ENCODE measurements at places on chromosomes 13 and 19.

- no peak for DNase-seq
These were observed 4.1 kb downstream of the PGLYRP1 start for GRCh38 chr19:46018729-46019251.

DNA sequence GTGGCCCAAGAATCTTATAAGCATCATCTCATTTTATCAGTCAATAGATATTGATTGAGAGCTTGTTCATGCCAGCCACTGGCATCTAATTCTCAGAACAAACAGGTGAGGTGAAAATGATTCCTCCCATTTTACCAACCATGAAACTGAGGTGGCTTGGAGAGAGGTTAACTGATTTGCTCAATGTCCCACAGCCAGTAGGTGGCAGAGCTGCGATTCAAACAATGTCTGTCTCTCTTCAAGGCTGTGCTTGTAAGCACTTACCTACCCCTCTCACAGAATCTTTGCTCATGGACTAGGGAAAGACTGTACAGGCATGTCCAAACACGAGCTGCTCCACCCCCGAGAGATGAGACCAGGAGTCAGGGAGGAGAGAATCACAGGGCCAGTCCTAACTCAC, 21.5 kb upstream of the GSX1 start:
- DNase-seq, result no peak

GRCh38 chr19:17339088-17339741, 1.9 kb downstream of the GTPBP3 start:
- no peak for DNase-seq

DNA sequence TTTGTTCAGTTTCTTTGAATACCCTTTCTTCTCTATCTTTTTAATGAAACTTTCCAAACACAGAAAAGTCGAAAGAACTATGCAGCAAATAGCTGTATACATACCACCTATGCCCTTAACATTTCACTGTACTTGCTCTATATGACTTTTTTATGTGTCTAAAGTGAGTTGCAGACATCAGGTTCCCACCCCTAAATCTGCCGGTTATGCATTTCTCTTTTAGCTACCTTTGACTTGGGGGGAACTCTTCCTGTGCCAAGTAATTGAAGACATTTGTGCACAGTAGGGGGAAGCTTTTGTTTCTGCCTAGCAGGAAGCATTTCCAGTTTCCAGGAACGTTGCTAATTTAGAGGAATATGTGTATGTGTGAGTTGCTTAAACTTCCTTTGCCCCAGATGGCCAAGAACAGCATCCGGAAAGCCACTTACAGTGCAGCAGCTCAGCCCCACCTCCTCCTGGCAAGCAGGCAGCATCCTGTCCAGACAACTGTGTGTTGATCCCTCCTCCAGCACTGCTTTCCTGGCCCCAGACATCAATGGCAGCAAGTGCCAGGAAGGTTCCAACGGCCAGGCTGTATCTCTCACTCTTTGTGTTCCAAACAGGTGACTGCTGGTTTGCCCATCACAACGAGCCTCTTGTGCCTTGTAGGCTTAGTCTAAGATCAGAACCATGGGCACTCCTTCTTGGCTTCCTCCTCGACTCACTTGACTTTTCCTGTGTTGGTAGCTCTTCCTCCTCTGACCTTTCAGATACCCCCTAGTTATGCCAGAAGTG, 14.7 kb upstream of the GRAMD1A start:
- DNase-seq, result no peak

- no peak for DNase-seq
These were observed 1.1 kb downstream of the INSR start for GRCh38 chr19:7292950-7293761.

DNA sequence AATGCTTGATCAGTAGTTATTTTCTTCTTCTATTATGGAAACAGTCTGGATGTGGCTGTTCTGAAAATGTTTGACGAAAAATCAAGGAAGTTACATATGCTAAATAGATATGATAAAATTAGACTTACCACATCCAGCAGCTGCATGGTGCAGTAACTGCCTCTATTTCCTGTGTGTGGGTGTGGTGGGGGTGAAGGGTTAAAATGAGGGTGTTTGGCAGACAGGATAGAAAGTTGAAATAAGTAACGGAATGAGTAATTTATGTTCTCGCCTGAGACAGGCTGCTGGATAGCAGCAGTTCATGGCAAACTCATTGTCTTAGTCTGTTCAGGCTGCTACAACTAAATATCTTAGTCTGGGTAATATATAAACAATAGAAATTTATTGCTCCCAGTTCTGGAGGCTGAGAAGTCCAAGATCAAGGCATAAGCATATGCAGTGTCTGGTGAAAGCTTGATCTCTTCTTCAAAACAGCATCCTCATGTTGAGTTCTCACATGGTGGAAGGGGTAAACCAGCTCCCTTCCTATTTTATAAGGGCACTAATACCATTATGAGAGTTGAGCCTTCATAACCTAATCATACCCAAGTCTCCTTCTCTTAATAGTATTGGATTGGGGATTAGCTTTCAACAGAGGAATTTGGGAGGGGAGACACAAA, 1248.9 kb downstream of the SLITRK5 start:
- no peak for DNase-seq
